ENCODE measurements at places on chromosomes 5 and 9. TPM values are rescaled to one million over a fixed set of nuclear protein-coding genes. Genes with fewer than 3 reads are reported as not detected.

Gene FOXD4
- 0.26 TPM for polyA plus RNA-seq

Gene SLF1
- 18.6 TPM for polyA plus RNA-seq

Gene POU5F2
- 0.10 TPM for polyA plus RNA-seq

Gene IL13
- polyA plus RNA-seq: 0.12 TPM

Gene CBY3
- polyA plus RNA-seq: 1.0 TPM

Gene ITGA2
- polyA plus RNA-seq: 23.9 TPM

GRCh38 chr9:104960662-104961061 lies 32.7 kb upstream of the ABCA1 start:
- no peak for DNase-seq

DNA sequence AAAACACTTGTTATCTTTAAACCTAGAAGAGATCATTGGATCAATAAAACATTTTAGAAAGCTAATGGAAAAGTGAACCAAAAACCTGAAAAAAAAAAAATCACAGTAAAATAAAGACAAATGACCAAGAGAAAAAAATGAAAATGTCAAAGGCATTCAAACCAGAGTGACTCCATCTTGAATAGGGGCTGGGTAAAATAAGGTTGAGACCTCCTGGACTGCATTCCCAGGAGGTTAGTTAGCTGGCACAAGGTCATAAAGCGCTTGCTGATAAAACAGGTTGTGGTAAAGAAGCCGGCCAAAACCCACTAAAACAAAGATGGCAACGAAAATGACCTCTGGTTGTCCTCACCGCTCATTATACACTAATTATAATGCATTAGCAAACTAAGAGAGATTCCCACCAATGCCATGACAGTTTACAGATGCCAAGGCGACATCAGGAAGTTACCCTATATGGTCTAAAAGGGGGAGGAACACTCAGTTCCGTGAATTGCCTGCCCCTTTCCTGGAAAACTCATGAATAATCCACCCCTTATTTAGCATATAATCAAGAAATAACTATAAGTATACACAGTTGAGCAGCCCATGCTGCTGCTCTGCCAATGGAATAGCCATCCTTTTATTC lies 116.7 kb upstream of the NEK6 start:
- DNase-seq: no peak

DNA sequence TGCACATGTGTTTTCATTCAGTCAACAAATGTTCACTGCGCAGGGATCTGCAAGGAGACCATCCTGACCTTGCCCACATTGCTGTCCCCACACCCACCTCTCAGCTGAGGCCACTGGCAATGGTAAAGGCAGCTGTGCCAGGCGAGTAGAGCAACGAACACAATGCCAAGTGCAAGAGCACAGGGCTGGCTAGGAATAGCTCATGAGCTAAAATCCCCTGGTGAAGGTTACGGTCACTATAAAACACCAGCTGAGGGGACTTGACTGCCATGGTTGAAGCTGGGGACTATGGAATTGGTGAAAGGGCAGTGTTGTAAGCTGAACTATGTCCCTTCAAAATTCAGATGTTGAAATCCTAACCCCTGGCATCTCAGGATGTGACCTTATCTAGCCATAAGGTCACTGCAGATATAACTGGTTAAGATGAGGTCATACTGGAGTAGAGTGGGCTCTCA lies 96.1 kb downstream of the OTULIN start:
- DNase-seq: no peak

- DNase-seq: no peak
These were observed 291.1 kb downstream of the TRIM32 start for GRCh38 chr9:116978155-116978554.

- DNase-seq: no peak
These were observed 680 bp downstream of the GLRA1 start for GRCh38 chr5:151923866-151924476.

GRCh38 chr9:70444904-70445303 lies 30.4 kb upstream of the KLF9 start:
- no peak for DNase-seq

DNA sequence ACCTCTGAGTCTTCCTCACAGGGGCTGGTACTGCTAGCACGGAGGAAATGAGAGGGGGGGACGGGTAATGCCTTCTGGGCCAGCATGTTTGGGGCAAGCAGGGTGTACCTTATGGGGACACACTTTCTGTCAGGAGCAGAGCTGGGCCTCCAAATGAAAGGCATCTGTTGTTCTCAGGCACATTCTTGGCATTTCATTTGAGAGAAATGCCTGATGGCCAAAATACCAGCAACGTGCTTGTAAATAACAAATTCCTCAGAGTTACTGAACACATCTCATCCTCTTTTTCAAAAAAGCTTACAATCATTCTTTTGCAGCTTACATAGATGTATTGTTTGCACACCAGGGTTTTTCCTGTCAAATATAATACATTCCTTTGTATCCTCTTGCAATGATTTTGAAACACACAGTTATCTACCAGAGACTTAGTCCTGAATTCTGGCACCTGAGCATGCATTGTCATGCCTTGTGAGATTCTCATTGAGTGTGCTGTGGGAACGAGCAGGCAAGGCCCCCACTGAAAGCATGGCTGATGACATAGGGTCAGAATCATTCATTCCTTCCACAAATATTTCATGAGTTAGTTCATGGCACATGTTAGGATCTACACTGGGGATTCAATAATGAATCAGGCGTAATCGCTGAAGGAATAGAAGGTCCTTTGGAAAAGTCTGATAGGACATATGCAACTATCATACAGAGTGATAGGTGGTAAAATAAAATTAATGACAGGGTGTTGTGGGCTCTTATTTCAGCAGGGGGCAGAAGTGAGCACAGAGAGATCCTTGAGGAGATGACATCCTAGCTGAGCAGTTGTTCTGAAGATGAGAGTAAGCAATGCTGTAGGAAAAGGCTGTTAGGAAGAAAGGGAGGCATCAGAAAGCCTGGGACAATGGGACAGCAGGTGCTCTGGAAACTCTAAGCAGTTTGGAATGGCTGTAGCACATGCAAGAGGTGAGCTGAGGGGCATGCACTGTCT lies 260.9 kb upstream of the TUT7 start:
- DNase-seq: no peak

DNA sequence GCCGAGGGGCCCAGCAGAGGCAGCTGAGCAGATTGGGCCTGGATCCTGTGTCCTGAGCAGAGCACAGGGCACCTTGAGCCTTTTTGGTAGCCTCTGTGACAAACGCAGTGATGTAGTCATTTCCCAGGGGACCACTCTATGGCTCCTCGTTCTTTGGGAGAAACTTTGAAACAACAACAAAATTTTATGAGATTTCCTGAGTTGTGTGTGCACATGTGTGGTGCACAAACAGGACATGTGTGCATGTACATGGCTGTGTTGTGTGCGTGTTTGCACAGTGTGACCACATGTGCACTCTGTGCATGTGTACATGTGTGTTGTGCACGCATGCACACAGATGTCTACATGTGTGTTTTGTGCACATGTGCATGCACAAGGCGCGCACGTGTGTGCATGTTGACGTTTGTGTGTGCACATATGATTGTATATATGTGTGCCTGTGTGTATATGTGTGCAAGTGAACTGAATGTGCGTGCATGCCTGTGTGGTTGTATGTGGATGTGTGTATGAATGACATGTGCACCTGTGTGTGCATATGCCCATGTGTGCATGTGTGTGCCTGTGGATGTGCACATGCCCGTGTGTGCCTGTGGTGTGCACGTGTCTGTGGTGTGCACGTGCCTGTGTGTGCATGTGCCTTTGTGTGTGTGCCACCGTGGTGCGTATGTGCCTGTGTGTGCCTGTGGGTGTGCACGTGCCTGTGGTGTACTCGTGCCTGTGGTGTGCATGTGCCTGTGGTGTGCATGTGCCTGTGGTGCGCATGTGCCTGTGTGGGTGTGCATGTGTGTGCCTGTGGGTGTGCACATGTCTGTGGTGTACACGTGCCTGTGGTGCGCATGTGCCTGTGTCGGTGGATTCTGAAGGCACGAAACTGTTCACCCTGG lies 221.6 kb downstream of the CACNA1B start:
- no peak for DNase-seq

GRCh38 chr9:124137009-124137943 lies 120.5 kb upstream of the NEK6 start:
- DNase-seq: no peak

- no peak for DNase-seq
These were observed 36.1 kb downstream of the DAP start for GRCh38 chr5:10724781-10725507.

Data from renal pelvis (tissue), 12 donors.